ENCODE measurements at places on chromosomes 7 and 10.

GRCh38 chr7:26949319-26949718, 84.9 kb upstream of the SKAP2 start:
- DNase-seq = no peak

DNA sequence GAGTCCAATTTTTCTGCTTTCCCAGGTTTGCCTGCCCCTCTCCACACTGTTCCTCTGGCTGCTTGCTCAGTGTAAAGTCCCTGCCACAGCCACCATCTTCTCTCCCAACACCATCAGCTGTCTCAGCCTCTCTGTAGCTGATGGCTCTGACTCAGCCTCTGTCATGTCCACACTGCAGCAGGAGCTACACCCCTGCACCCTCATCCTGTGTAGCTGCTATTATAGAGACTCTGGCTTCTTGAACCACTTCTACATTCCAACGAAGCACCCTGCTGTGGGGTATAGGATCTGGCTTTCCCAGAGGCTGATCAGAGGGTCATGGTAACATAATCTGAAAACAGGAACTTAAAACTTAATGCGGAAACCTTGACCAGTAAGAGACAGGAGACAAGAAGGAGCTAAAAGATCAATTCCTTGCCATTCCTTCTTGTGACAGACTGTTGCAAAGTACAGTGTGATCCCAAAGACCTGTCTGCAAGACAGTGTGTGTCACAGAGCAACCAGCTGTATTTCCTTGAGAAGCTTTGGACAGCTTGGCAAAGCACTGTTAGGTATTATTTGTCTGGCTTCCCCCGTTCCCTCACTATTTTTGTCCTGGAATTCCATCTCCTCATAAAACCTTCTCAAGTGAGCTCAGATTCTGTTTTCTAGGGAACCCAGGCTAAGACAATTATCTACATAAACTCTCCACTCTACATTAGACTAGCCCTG, 42.3 kb downstream of the NRCAM start:
- no peak for DNase-seq

DNA sequence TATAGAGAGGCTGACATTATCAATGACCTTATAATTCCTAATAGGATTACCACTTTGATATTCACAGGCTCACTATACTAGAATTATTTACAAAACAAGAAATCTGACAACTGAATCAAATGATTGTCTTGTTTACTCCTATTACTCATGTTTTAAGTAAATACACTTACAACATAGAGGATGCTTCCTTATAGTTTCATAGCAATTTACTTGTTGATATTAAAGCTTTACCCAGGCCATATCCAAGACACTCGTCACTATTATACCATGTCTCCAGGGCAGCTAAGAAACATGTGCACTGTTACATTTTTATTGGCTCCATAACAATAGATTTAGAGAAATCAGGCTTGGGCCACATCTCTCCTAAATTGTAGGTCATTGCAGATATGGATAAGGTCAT, 276.9 kb downstream of the HGF start:
- no peak for DNase-seq

DNA sequence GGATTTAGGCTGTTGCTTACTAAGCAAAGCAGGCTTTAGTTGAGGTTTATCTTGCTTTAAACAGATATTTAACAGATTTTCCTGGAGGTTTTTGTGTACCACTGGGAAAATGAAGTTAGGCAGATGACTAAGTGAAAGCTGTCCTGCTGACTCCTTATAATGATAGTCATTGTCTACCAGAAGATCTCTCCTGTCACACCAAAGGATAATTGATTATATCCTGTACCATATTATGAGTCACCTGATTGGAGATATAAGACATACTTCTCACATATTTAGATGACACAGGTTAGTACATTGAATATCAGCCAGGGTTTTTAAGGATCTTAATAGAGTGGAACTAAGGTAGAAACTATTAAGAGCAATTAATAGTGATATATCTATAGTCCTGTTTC, 68.4 kb downstream of the PTEN start:
- DNase-seq = peak; percentile 13

DNA sequence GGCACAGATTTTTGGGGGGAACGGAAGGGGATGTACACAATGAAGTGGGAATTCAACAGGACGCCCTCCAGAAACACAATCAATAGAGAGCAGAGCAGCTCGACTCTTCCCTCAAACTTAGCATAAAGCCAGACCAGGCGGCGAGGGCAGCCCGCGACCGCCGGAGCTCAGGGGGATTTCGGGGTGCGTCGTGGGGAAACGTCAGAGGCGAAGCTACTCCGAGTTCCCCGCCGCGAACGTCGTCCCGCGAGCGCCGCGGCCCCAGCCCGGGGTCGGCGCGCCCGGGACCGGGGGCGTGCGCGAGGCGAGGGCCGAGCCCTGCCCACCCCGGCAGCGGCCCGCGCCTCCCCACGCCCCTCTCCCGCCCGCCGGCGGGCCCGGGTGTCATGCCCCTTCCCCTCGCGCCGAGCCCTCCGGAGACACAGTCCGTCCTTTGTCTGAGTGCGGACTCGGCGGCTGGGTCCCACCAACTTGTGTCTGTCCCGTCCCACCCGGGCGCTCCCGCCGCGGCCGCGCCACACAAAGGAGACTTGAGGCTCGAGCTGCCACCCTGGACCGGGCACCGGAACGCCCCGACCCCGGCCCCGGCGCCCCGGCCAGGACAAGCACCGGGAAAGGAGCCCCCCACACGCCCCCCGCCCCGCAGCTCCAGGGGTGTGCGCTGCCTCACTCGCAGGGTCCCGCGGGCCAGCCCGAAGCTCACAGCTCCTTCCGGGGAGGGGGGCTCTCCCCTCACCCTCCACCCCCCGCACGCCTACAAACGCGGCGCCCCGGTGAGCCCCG, 634 bp downstream of the EZH2 start:
- DNase-seq = peak; percentile 13

- DNase-seq = no peak
These were observed 88.9 kb upstream of the NEBL start for GRCh38 chr10:20986049-20986448.

DNA sequence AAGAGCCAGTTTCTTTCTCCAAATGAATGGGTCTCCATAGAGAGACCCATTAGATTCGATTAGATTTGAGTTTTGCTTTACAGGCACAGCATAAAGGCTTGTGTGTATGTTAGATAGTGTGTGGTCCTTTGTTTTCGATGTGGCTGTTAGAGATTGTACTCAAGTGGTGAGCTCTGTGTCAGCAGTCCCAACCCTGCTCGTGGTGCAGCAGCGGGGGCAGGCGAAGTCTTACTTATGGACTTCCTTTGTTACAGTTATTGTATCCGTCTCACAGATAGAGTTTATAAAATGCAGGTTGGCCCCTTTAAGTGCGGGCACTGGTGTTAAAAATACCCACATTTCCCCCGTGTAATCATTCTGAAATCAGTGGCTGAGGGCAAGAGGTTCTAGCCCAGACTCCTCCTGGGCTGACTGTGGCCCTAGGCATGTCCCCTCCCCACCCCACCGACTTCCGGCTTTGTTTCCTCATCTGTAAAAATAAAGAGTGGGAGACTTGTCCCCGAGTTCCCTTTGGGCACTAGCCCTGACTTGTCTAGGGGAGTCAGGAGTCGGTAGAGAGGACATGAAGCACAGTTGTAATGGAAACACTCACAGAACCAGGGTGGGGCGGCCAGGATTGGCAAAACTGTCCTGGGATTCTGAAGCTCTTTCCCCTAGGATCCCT, 28.6 kb downstream of the MTURN start:
- DNase-seq = peak; percentile 63

GRCh38 chr7:69078997-69079769, 519.1 kb upstream of the AUTS2 start:
- DNase-seq = no peak

DNA sequence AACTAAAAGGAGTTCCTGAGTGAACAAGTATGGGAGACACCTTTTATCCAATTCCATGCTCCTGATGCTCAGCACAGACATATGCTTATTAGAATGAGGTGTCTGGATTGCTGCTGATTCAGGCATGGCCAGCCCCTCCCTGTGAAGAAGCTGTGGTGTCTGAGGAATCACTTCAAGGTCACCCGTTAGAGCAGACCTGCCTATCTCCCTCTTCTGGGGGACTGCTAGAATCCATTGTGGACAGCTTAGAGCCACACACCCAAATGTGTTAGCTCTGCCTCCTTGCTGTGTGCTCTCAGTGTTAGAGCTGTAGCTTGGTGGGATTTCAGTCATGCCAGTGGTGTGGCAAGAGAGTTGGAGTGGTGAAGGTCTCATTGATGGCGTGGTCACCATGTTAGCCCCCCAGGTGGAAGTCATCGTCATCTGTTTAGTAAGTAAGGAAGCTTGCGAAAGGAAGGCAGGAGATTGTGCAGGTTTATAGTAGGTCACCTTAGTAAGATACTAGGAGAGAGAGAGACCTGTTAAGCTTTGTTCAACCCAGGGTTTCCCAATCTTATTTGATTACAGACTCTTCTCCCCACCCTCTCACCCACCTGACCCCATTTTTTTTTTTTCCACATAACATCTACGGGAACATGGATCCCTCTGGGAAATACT, 12.8 kb downstream of the PRXL2A start:
- DNase-seq = no peak

DNA sequence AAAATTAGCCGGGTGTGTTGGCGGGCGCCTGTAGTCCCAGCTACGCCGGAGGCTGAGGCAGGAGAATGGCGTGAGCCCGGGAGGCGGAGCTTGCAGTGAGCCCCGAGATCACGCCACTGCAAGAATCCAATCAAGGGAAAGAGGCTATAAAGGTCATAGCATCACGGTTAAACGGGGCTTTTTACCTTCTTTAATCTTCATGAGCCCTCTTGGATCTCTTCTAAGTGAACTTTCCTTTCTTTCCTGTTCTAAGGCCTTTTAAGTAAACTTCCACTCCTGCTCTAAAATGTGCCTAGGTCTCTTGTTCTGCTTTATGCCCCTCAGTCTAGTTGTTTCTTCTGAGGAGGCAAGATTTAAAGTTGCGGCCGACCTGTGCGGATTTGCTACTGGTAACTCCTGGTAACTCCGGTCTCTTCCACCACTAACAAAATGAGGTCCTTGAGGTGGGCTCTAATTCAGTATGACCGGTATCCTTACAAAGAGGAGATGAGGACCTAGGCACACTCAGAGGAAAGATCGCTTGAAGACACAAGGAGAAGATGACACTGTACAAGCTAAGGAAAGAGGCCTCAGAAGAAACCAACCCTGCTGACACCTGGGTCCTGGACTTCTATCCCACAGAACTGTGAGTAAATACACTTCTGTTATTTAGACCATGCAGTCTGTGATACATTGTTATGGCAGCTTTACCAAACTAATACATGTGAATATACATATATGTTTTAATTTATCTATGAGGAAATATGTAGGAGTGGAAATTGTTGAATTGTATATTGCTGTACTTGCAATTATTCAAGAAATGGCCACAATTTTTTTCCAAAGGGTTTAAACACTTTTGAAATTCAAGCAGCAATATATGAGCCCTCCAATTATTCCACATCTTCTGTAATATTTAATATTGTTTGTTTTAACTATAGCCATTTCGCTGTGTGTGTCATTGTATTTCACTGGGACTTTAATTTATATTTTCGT, 331.5 kb upstream of the CNTNAP2 start:
- no peak for DNase-seq

GRCh38 chr10:14761372-14761771, 13.3 kb downstream of the FAM107B start:
- DNase-seq = no peak

GRCh38 chr10:132130286-132131265, 56.2 kb upstream of the DPYSL4 start:
- no peak for DNase-seq

GRCh38 chr10:75395066-75395931, 6.3 kb downstream of the ZNF503 start:
- no peak for DNase-seq

GRCh38 chr10:113124724-113125123, 174.7 kb downstream of the TCF7L2 start:
- DNase-seq = no peak

DNA sequence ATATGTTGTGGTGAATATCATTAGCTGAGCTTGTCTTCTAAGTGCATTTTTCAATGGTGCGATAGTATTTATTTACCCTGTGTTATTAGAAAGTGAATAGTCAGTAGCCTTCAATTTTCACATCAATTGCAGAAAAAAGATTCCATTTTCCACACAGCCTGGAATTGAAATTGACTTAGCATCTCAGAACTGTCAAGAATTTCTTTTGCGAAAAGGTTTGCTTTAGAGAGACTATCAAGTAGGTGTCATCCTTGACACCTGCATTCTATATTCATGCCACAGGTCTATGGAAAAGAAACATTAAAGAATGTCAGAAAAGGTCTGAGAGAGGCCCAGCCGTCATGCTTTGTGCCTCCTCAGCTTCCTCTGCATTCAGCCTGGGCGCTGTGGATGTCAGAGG, 504.9 kb downstream of the PARD3 start:
- DNase-seq = no peak

- DNase-seq = no peak
These were observed 36.6 kb downstream of the BRAF start for GRCh38 chr7:140888087-140888486.

DNA sequence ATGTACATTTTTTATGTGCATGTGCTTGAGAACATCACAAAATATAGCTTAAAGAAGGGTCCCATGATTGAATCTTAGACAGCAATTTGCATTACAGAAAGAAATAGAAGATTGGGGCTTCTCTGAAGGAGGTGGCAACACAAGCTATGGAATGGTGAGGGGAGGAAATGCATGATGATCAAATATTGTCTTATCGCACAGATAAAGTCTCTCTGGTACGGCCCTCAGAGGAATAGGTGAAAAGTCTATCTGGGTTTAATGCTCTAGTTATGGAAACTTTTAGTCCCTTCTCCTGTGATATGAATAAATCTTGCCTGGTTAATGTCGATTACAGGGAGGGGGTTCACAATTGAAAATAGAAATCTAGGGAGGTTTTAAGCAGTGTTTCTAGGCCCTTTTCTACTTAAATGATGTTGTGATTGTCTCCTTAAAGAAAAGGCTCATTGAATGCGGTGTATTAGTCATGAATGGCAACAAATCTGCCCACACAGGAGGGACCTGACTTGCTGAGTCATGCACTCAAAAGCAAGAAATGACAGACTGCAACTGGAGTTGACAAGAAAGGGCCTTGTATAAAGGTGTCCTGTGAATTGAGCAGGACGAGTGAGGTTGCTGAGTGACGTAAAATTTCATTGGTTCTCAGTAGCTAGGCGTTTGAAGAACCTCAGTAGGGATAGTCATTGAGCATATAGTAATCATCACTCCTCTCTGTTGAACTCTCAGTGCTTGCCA, 133.4 kb upstream of the CSTF2T start:
- peak; percentile 57 for DNase-seq

GRCh38 chr7:81691199-81691821, 78.5 kb downstream of the HGF start:
- DNase-seq = no peak
